ENCODE measurements at places on chromosomes 7 and 10.
A peak's percentile ranks its signal among the peaks of the same experiment; 100 is the strongest.

GRCh38 chr10:48511875-48512231 is 93.0 kb downstream of the ARHGAP22 start:
- no peak for DNase-seq

- no peak for DNase-seq
These were observed 26.6 kb upstream of the R3HCC1L start for GRCh38 chr10:98107644-98108430.

DNA sequence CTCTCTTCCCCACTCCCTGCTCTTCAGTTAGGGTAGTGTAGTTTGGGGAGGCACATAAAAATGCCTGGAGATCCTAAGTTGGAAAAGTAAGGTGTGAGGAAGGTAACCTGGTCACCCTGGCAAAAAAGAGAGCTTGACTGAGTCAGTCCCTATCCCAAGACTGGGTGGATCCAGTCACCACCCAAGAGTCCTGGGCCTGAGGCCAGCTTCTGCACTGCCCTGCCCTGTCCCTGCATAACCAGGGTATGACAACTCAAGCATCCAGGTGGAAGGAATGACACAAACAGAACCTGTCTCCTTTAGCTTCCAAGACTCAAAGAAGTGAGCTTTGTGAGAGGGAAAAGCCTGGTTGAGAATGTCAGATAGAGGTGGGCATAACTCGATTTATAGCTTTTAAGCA is 26.9 kb upstream of the SORBS1 start:
- DNase-seq, result no peak

DNA sequence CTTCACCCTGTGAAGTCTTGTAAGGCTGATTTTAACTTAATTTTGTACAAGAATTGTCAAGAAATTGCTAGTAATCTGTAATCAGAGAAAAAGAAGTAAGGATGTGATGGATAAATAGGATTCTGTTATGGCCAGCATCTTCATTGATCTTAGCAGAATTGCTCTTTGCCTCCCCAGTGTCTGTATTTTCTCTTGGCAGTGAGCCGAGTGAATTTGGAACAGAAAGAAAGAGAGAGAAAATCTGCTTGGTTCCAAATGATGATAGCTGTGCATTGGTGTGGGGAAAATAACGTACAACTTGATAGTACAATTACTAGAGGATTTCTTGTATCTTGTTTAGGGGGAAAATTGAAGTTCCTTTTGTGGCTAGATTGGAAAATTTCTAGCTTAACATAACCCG is 34.6 kb downstream of the VTI1A start:
- DNase-seq, result no peak

DNA sequence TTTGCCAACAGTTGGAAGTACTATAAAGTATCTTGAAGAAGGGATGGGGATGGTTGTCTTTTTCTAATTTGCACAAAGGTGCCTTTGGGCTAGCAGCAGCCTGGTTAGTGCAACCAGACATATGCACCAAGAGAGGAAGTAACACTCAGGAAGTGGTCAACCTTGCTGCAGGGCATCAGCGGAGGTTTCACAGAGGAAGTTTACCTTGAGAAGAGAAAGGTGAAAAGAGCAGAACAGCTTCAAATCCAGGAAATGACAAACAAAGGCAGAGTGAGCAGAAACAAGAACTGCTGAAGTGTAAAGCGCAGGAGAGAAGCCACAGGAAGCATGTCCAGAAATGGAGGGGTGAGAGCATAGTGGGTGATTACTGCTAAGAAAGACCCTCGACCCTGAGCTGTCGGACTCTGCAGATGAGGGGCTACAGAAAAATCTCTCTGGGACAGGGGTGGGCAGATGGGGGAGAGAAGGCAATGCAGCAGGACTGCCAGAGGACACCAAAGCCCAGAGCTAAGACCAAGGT is 66.9 kb downstream of the STK17A start:
- no peak for DNase-seq

- DNase-seq, result no peak
These were observed 142.6 kb upstream of the RHEB start for GRCh38 chr7:151662251-151662826.

DNA sequence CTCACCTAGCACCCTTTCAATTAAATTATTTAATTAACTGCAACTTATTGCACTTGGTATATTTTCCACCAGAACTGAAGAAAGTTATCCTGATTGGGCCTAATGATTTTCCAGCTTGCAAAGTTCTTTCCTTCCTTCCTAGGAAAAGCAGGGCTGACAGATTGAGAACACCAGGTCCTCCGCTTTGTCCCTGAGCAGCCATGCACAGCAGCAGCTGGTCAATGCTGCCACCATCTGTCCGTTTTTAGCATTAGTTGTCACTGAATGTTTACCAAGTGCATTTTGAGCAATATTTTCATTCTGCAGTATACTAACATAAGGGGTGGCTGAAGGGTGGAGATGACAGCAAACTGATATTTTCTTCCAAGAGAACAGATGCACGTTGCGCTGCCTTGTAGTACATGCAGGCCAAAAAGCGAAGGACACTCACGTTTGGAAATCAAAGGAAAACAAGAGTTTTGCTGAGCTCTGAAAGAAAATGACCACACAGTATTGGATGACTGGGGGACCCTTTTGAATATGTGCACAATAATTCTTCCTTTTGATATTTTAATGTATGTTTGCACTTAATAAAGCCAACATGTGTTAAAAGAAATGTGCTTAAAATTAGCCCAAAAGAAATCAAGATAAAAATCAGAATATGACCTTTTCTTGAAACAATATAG is 248.8 kb upstream of the PTN start:
- DNase-seq, result peak; percentile 62

DNA sequence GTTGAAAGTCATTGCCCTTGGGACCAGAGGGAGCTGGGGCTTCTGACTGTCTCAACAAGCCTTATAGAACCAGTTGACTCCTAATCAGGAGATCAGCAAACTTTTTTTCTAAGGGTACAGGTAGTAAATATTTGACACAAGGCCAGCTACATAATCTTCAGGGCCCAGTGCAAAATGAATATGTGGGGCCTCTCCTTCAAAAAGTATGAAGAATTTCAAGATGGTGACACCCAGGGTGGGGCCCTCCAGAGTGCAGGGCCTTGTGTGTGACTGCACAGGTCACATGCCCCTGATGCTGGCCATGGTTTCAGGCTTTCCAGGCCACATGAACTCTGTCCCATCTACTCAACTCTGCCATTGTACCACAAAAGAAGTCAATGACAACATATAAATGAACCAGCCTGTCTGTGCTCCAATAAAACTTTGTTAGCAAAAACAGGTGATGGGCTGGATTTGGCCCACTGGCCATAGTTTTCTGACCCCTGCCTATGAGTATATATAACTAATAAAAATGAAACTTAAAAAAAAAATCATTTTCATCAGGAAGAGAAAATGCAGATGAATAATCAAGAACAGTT is 6.1 kb downstream of the MMRN2 start:
- DNase-seq, result no peak

DNA sequence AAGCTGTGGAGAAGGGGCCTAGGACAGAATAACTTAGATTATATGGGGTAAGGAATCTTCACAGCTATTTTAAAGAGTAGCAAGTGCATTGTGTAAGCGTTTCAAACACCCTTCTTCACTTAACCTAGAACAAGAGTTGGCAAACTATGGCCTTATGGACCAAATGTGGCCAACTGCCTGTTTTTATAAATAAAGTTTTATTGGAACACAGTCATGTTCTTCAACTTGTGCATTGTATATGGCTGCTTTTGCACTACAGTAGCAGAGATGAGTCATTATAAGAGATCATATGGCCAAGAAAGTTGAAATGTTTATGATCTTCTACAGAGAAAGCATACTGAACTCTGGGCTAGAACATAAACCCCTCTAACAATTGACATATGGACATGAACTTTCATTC is 187.8 kb downstream of the ETV1 start:
- DNase-seq, result no peak

DNA sequence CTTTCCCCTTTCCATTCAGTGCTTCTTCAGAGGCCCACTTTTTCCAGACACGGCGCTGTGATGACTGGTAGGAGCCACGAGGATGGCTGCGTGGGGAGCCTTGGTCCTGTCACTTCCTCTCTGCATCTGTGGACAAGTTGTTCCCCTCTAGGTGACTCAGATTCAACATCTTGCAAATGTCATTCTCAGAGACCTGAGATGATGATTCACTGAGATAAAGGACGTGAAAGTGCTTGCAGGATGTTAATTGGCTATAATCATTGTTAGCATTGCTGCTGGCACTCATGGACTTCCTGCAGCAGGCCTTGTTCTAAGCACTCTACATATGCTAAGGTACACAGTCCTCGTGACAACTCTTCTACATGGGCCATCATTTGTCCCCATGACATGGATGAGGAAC is 489.8 kb upstream of the ZMIZ1 start:
- peak; percentile 21 for DNase-seq

DNA sequence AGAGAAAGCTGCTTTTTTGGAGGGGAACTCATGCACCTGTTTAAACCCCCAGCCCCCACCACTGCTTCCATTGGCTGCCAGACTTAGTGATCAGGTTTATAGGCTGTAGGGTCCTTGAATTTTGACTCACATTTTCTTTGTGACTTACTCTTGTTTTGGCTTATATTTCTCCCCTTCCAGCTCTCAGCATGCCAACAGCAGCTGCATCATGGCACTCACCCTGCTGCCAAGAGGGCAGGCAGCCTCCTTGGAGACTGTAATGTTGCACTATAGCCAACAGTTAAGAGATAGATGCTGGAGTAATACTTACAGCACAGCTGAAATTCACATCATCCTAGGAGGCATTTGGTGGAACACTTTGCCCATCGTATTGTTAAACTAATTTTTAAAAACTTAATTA is 98.0 kb upstream of the GLCCI1 start:
- no peak for DNase-seq

GRCh38 chr7:141558544-141559183 is 7.5 kb downstream of the AGK start:
- peak; percentile 94 for DNase-seq

DNA sequence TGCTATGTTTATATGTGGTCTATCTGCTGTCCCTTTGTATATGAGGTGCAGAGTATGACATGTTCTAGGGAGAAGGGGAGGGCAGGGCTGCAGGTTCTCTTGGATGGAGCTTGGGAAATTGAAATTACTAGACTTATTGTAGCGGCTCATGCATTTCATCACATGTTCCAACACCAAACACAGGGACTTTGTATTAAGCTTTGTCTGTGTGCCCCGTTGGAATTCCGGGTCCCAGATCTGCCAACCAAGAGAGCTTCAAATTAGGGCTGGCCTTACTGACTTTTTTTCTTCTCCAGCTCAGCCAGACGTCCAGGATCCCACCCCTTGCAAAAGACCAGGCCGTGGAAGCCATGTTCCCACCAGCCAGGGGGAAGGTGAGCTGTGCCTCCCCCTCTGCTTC is 3.4 kb downstream of the ZNF789 start:
- DNase-seq, result no peak

GRCh38 chr10:82492647-82493046 is 617.7 kb downstream of the NRG3 start:
- DNase-seq, result no peak
